ENCODE measurements at places on chromosomes 3 and 15.

DNA sequence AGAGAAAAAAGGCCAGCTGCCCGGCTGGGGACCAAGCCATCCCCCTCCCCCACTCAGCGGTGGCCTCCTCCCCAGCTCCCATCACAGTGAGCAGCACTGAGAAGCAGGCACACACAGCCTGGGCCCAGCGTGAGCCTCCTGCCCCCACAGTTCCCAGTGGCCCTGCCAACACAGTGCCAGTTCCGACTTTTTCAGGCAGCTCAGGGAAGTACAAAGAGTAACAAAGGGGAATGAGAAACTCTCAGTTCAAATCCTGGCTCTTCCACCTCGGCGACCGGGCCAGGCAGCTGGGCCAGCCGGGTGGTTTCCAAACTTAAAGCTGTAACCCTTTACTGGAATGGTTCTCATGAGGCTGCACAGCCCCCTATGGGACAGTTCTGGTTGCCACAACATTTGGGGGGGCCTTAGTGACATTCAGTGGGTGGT, 18.5 kb downstream of the TNK2 start:
- DNase-seq: no peak

DNA sequence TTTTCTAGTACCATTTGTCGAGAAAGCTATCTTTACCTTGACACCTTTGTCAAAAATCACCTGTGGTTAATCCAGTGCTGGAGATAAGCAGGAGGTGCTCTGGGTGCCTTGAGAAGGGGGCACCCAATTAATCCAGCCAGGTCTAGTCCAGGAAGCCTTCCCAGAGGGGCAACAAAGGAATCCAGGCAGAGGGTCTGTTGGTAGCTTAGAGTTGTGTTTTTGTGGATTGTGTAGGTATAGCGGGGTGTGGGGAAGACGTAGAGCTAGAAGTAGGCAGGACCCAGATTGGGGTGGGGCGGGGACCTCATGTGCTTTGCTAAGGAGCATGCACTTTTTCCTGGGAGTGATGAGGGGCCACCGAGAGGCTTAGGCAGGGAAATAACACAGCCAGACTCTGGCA, 6.0 kb upstream of the PIGZ start:
- no peak for DNase-seq

- no peak for DNase-seq
Measured at GRCh38 chr3:185460309-185460708, 38.5 kb downstream of the TMEM41A start.

DNA sequence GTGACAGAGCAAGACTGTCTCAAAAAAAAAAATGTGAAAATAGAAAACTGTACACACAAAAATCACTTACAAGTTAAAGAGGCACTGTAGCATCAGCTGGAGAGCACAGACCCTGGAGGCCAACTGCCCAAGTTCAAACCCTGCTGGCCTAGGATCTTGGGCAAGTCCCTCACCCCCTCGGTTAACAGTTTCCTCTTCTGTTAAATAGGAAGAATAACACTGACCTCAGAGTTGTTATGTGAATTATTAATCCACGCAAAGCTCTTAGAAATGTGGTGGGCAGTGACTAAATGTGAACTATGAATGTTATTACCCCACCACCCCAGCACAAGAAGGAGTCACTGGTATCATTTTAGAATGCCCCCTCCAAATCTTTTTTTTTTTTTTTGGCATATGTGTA, 11.2 kb downstream of the CIB1 start:
- DNase-seq: no peak

GRCh38 chr3:54578417-54578816, 349.4 kb downstream of the LRTM1 start:
- no peak for DNase-seq

- no peak for DNase-seq
Measured at GRCh38 chr15:65355173-65355987, 22.4 kb downstream of the IGDCC3 start.

All from stimulated activated CD8-positive, alpha-beta memory T cell treated with anti-CD3 and anti-CD28 coated beads, Interleukin-7, amount 100 ng/mL, for 1 hour (primary cell).